T-helper 17 cell (primary cell): ENCODE measurements at places on chromosomes 5 and 9.

DNA sequence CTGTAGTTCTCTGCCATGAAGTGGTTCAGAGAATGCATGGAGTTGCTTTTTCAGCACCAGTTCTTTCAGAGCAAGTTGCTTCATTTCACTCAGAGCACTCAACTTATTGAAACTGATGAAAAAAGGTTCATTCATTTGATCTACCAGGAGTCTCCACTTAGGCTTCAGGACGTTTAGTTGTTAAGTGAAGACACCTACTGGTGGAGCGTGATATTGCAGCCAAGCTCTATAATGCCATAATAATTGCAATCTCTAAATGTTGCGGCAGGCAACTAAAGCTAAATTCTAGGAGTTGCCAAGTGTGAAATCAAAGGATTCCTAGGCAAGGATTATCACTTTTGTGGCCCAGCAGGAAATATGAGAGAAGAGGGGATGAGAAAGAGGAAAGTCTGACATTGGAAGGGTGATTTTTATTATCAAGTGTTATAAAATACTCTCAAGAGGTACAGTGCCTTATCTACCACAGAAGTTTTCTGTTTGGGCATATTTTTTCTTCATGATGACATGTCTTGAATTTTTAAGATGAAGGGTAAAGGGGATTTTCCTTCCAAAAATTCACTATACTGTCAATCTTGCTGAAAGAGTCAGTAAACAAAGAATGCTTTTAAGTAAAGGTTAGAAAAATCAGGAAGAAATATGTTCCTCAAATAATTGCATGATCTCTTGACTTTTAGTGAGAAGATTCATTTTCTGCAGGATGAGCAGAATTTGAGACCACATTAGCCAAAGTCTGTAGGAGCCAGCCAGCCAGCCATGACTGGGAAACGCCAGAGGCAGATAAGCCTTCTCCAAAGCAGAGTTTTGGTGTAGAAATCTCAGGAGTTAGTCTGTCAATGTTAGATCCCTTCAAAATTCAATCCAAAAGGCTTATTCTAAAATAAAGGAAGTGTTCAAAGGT is 83.4 kb downstream of the SH3PXD2B start:
- H3K4me3 ChIP-seq, result no peak overlapping the region
- no peaks in the 10 kb centered on the region for H3K36me3 ChIP-seq
- H3K4me1 ChIP-seq, result no peaks in the 10 kb centered on the region
- no peak overlapping the region for H3K27ac ChIP-seq
- H3K27me3 ChIP-seq, result peaks cover 24% of the 10 kb centered on the region
- no peak for DNase-seq

- H3K36me3 ChIP-seq, result peaks cover 5% of the 10 kb centered on the region
- H3K27me3 ChIP-seq, result peaks cover 57% of the 10 kb centered on the region
- no peak overlapping the region for H3K4me3 ChIP-seq
- no peaks in the 10 kb centered on the region for H3K4me1 ChIP-seq
These were observed 17.3 kb downstream of the NFIB start for GRCh38 chr9:14296495-14297113.

GRCh38 chr5:77828445-77828844 is 52.3 kb upstream of the TBCA start:
- peaks cover 57% of the 10 kb centered on the region for H3K27me3 ChIP-seq
- H3K36me3 ChIP-seq, result no peaks in the 10 kb centered on the region
- no peak for DNase-seq

DNA sequence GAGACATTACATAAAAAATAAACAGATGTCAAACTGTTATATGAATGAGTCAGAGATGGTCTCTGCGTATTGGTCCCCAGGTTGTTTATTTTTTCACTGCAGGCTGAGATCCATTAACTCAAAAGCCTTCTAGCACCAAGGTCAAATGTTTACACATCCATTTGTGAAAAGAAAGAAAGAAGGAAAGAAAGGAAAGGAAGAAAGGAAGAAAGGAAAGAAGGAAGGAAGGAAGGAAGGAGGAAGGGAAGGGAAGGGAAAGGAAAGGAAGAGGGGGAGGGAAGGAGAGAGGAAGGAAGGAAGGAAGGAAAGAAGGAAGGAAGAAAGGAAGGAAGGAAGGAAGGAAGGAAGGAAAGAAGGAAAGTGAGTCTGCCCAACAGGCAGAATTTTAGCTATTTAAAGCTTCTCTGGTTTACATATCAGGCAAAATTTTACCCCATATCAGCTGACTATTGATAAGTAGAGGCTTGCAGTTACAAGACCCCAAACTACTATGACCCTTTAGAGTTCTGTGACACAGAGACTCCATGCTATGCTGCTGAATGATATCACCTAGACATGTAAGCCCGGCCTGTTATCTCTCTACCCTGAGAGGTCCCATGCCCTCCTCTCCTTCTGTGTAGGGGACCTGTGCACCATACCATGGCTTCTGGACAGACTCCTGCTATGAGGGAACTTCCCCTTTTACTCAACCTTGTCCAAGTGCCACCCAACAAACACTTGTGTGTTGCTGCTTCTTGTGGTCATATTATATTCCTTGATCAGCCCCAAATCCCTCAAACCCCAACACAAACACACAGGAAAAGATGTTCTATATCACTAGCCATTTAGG is 59.0 kb downstream of the DRD1 start:
- no peaks in the 10 kb centered on the region for H3K36me3 ChIP-seq
- no peak overlapping the region for H3K27ac ChIP-seq
- H3K4me1 ChIP-seq, result no peaks in the 10 kb centered on the region
- peaks cover 34% of the 10 kb centered on the region for H3K27me3 ChIP-seq
- DNase-seq, result no peak
- no peak overlapping the region for H3K4me3 ChIP-seq
